ENCODE measurements at places on chromosomes 7 and 10. TPM values are rescaled to one million over a fixed set of nuclear protein-coding genes. Genes with fewer than 3 reads are reported as not detected.

DNA sequence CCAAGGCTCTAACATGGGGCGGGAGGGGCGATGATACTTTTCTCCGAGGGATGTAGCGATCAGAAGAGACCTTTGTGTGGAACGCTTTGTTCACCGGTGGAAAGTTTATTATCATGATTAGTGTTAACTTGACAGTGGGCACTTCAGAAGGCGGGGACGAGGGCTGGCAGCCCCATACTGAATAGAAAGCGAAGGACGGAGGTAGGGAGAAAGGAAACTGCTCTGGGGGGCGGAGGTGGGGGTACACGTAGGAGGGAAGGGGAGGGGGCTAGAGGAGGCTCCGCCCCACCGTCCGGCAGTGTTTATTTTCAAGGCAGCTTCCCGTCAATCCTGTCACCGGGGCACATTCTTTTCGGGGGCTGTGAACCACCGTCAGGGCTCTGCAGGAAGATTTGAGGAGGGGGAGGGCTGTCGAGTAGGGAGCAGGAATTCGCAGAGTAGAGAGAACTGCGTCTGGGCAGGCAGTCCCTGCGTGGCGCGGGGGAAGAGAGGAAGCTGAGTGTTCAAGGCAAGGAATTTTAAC, 9.4 kb upstream of the NKX2-3 start:
- no peak for DNase-seq

DNA sequence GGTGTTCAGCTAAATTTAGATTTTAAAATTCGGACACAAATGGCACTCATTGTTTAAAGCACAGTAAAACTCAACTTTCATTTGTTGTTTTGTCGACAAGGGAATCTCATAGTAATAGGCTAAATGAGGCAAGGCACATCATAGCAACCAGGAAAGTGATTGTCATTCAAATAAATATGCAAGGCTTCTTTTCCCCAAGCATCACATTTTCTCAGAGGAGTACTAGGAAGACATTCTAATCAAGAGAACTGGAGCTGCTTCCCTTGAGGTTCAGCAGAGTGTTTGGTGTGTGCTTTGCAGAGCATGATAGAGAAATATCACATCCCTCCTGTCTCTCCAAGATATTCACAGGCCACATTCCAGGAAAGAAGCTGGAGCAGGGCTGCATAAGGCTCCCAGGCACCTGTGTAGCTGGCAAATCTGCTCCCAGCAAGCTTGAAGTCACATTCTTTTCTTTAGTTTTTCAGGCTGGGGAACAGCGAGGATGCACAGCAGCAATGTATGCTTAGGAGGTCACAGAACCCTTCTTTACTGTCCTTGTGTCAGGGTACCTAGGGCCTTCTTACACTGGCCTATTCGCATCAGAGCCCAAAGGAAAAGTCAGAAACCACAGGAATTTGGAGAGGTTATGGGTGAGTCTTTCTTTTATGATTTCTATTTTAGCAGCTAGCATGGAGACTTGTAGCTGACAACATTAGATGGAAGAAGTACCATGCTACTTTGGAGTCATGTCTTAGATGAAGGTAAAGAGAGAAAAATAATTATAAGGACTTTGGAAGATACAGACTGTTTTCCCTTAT, 95.9 kb upstream of the HDAC9 start:
- DNase-seq = no peak

DNA sequence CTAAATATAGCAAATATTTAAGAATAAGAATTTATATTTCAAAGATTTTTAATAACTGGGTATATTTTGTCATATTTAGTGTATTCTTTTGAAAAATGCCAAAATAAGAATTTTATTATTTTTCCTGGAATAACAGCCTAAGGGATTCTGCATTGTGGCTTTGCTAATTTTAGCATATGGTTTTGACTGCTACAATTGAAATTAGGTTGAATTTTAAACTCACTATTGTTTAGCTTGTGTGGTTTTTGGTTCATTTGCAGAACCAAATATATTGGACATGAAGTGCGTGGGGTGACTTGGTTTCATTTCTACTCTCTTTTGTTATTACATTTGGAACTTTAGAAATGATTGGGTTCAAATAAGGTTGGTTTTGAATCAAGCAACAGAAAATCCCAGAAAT, 35.5 kb downstream of the ZNF273 start:
- DNase-seq = no peak

GRCh38 chr7:71285571-71286145, 153.7 kb downstream of the GALNT17 start:
- DNase-seq = no peak

DNA sequence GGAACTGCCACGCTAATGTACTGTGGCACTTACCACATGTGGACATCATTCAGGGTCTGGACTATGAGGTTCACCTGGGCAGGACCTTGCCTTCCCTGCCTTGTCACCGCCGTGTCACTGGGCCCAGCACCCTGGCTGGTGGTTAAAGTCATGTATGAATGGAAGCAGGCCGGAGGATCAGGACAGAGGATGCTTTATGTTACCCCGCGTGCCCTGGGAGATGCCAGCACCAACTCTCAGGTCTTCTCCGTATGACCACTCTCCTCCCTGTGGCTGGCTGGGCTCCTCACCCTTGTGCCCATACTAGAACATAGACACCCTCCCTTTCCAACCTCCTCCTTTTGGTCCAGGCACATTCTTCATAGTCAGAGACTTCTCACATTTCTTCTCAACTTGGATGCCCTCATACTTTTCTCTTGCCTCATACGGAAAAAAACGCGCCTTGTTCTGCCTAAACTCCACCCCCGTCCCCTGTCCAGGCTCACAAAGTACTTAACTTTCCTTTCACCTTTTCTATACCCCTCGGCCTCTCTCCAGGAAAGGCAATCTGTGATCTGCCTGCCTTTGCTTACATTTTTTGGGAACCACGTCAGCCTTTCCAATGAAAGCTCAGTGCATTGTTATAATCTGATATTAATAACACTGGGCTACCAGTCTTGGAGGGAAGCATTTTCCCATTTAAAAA, 240.0 kb downstream of the TEX36 start:
- no peak for DNase-seq

GRCh38 chr10:121919666-121920065, 8.2 kb downstream of the ATE1 start:
- DNase-seq = no peak

DNA sequence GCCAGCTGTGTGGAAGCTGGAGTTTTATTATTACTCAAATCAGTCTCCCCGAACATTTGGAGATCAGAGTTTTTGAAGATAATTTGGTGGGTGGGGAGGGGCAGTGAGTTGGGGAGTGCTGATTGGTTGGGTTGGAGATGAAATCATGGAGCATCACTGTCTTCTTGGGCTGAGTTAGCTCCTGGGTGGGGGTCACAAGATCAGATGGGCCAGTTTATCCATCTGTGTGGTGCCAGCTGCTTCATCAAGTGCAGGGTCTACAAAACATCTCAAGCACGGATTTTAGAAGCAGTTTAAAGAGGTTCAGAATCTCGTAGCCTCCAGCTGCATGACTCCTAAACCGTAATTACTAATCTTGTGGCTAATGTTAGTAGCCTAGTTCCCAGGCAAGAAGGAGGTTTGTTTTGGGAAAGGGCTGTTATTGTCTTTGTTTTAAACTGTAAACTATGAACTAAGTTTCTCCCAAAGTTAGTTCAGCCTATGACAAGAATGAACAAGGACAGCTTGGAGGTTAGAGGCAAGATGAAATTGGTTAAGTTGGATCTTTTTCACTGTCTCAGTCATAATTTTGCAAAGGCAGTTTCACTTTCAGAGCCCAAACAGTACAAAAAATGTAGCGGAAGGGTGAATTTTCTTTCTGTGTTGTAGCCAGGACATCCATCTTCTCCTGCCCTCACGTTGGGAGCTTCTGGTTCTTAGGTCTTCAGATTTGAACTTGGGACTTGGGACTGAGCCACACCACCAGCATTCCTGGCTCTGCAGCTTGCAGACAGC, 43.1 kb downstream of the KLF6 start:
- no peak for DNase-seq

GRCh38 chr10:29208845-29209244, 80.0 kb upstream of the LYZL1 start:
- no peak for DNase-seq

DNA sequence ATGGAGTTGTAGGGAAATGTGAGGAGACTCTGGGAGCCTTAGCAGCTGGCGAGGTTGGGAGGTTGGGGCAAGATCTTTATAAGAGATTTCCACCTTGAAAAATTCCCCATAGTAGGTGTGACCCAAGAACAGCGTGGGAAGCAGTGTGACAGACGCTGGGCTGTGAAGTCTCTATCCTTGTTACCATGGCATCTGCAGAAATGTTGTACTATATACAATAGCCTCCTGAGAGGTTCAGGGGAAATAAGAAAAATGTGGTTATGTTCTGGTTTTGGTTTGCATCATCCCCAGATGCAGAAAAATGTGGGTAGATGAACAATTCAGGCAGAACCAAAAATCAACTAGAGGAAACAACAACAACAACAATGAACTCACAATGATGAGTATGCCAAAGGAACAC, 498.6 kb downstream of the SH2D4B start:
- no peak for DNase-seq

DNA sequence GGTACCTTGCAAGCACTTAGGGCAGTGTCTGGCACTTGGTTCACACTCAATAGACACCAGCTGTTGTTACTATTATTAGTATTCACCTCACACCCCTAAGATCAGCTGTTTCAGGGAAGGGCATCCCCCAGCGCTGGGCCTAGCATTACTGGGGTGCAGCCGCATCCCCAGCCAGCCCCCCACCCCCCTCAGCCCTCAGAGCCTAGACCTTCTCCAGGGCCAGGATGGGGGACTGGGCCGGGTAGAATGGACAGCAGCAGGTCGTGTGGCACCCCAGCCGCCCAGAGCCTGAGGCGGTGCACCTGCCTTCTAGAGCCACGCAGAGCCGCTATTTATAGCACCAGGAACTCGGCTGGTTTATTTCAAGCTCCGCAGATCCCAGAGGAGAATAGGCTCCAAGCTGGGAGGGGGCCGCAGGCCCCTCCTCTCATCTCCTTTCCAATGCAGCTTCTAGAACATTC, 60.5 kb downstream of the GTF2IRD1 start:
- DNase-seq = no peak

DNA sequence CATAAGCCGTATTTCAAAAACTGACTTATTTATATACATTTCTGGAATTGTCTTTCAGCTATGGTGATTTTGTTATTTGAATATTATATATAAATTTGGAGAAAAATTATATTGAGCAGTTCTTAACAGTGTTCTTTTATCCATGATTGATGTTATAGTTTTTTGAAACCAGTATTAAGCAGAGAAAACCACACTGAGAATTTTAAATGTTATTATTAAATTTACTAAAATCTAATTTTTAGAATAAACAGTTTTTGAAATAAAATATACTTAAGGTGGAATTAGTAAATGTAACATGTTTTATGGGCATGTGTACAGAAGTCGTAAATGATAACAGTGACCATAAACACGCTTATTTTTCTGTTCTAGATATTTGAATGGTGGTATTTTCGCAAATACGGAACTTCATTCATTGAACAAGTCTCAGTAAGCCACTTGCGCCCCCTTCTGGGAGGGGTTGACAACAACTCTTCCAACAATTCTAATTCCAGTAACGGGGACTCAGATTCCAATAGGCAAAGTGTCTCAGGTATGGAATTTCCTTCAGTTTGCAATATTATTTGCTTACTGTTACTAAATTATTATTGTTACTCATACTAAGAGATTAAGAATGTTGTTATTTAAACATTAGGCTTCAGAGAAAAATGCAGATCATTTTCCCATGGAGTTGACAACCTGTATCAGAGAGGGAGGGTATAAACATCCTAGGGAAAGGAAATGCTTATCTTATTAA, 166.1 kb downstream of the ST7 start:
- DNase-seq = peak; percentile 77

- no peak for DNase-seq
These were observed 92.8 kb downstream of the CPXM2 start for GRCh38 chr10:123798856-123799255.

DNA sequence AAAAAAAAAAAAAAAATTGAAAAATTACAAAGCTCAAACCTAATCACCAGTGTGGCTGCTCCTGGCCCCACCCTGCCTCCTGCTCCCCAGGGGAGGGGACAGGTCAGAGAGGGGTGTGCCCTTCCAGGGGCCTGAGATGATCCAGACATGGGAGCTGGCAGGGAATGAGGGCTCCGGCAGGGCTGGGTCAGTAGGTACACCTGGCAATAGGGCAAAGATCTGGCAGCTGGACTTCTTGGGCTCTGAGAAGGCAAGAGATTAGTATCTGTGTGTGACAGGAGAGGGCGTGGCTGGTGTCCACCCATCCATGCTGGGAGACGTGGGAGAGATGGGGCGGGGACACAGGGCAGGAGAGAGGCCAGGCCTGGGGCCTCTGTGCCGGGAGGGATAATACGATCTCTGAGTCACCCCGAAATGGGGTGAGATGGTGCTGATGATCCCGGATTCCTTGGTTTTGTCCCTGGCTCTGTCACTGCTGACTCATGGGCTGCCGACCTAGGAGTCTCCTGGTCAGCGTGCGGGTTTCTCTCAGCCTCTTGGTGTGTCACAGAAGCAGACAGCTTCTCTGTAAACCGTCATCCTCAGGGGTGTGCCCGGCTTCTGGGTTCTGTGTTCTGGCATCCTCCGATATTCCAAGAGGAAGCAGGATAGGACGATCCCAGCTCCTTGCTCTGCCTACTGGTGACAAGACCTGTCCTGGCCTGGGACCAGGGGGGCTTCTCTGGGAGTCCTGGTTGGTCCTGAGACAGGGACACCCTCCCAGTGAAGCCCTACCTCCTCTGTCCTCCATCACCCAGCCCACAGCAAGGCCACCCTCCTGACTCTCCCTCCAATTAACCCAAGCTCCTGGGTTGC, 8.2 kb upstream of the CLDN4 start:
- peak; percentile 86 for DNase-seq

- no peak for DNase-seq
These were observed 132.4 kb downstream of the CDK14 start for GRCh38 chr7:90728568-90728967.

GRCh38 chr7:106423111-106423510, 138.3 kb upstream of the NAMPT start:
- DNase-seq = no peak

DNA sequence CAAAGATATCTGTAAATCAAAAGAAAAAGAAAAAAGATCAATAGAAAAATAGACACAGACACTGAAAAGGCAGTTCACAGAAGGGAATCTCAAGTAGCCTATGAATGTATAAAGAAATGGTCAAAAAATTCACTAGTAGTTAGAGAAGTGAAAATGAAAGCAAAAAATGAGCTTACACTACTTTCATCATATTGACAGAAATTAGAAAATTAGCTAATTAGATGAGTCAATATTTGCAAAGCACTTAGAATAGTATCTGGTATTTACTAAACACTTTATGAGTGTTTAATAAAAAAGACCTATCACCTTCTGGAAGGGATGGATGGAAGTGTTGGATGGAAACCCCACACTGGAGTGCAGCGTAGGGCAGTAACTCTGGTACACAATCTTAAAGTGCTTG, 1.7 kb upstream of the CFAP58 start:
- no peak for DNase-seq

Gene RBM48
- polyA plus RNA-seq = 16.0 TPM

Gene RPEL1
- 0.21 TPM for polyA plus RNA-seq

Gene LEP
- polyA plus RNA-seq = 0.40 TPM

Gene SPAM1
- polyA plus RNA-seq = not detected

Gene AKR1C8
- polyA plus RNA-seq = 1.1 TPM

Gene ABCF2
- polyA plus RNA-seq = 25.9 TPM

Gene FGFBP3
- polyA plus RNA-seq = 4.2 TPM

Gene ZNF485
- 5.1 TPM for polyA plus RNA-seq

Data from renal pelvis (tissue), 12 donors.